ENCODE measurements at places on chromosomes 5 and 9.

GRCh38 chr9:121567500-121568342 lies 68.1 kb upstream of the GGTA1 start:
- DNase-seq = no peak

DNA sequence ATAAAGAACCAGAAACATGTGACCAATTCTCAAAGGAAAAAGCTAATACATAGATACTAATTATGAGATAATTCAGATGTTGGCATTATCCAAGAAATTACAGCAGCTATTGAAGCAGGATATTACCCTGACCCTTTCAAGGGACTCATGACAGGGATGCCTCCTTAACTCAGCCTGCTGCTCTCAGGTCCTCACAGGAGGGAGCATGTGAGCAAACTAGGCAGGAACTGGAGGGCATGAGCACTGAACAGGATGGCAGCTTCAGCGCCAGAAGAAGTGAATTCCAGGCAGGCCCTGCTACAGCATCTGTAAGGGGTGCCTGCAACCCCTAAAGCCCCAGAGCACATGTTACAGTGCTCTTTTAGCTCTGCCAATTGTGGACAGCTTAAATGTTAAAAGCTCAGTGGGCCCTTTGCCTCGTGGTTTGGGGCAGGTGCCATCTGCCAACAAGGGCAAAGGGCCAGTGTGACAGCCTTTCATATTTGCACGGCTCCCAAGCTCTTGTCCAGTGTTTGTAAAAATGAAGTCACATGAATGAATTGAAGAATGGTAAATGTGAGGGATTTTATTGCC lies 464.7 kb upstream of the COX7C start:
- DNase-seq = no peak

- DNase-seq = no peak
Measured at GRCh38 chr5:109945097-109945678, 255.5 kb downstream of the MAN2A1 start.

GRCh38 chr9:97491216-97491999 lies 10.1 kb upstream of the TMOD1 start:
- no peak for DNase-seq

- DNase-seq = no peak
Measured at GRCh38 chr9:88722753-88723152, 187.8 kb downstream of the NXNL2 start.

Data from stimulated activated CD4-positive, alpha-beta T cell treated with anti-CD3 and anti-CD28 coated beads, TNF-alpha, amount 100 ng/mL, for 1 hour (primary cell).